ENCODE measurements at places on chromosomes 3 and 15.

DNA sequence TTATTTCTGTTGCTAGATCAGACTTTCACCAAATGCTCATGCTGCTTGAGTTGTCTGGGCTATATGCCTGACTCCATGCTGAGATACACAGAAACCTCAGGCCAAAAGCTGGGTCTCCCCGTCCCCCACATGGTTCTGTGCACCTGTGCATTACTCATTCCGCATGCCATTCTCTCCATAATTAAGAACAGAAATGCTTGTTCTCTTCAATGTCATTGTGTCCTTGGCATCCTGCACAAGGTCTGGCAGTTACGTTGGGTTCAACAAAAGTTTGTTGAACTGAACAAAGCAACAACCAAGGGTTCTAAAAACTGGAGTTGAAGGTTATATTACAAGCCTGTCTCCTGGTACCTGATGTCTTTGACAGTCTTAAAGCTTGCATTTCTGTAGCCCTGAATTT lies 177.5 kb downstream of the FNDC3B start:
- no peak overlapping the region for H3K4me3 ChIP-seq
- H3K4me1 ChIP-seq, result no peaks in the 10 kb centered on the region
- no peak for DNase-seq
- H3K36me3 ChIP-seq, result no peaks in the 10 kb centered on the region
- no peaks in the 10 kb centered on the region for H3K27me3 ChIP-seq
- no peak overlapping the region for H3K27ac ChIP-seq

GRCh38 chr15:74628199-74628598 lies 12.6 kb downstream of the CLK3 start:
- H3K27me3 ChIP-seq, result no peaks in the 10 kb centered on the region
- DNase-seq, result no peak
- H3K36me3 ChIP-seq, result peaks cover 35% of the 10 kb centered on the region
- no peaks in the 10 kb centered on the region for H3K4me1 ChIP-seq
- H3K27ac ChIP-seq, result no peak overlapping the region

DNA sequence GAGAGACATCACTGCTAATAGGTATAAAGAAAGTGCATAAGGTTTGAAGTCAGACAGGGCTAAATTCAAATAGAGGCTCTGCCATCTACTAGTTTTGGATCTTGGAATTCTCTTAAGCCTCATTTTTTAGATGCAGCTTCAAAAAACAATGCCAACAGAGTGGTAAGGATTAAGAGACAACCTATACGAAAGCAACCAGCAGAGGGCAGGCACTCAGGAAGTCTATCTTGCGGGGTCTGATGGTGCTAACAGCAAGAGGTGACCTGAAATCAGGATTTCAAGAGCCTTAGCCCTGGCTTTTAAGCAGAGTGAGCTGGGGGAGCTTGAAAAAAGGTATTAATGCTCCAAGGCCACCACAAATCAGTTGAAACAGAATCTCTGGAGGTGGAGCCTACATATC lies 40.7 kb downstream of the LDHAL6B start:
- H3K27me3 ChIP-seq, result no peaks in the 10 kb centered on the region
- no peak overlapping the region for H3K27ac ChIP-seq
- no peaks in the 10 kb centered on the region for H3K4me1 ChIP-seq
- H3K36me3 ChIP-seq, result no peaks in the 10 kb centered on the region

DNA sequence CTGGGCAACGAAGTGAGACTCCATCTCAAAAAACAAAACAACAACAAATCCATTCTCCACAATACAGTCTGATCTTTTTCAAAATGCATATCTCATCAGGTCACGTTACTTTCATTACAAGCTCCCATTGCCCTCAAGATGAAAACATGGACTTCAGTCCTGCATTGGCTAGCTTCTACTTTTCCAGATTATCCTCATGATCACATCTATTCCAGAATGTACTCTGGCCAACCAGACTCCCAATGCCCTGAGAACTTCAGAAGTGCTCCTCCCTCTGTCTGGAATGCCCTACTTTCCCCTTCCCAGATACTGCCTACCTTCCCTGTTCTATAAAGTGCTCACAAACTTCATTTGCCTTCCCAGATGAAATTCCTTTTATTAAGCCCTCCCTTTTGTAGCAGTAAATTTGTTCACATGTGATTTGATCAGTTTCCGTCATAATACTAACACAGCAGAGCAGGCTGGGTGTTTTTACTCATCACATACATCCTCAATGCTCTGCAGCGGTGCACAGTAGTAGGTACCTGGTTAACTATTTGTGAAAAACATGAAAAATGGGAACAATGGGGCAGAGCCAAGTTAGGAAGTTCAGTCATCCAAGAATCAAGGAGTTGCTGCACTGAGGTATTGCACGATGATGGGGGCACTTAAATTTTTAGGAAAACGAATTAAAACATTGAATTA lies 5.3 kb downstream of the RPL22L1 start:
- DNase-seq, result no peak
- H3K27me3 ChIP-seq, result no peaks in the 10 kb centered on the region
- H3K4me1 ChIP-seq, result peaks cover 14% of the 10 kb centered on the region
- no peak overlapping the region for H3K27ac ChIP-seq

- DNase-seq, result no peak
- H3K36me3 ChIP-seq, result no peaks in the 10 kb centered on the region
- no peaks in the 10 kb centered on the region for H3K27me3 ChIP-seq
- H3K4me3 ChIP-seq, result no peak overlapping the region
- no peak overlapping the region for H3K27ac ChIP-seq
These were observed 12.8 kb downstream of the SH3BP5 start for GRCh38 chr3:15319575-15319974.

GRCh38 chr15:77717333-77717990 lies 84.8 kb upstream of the LINGO1 start:
- H3K4me3 ChIP-seq, result no peak overlapping the region
- no peak for DNase-seq
- no peaks in the 10 kb centered on the region for H3K36me3 ChIP-seq
- H3K27ac ChIP-seq, result no peak overlapping the region
- no peaks in the 10 kb centered on the region for H3K4me1 ChIP-seq

DNA sequence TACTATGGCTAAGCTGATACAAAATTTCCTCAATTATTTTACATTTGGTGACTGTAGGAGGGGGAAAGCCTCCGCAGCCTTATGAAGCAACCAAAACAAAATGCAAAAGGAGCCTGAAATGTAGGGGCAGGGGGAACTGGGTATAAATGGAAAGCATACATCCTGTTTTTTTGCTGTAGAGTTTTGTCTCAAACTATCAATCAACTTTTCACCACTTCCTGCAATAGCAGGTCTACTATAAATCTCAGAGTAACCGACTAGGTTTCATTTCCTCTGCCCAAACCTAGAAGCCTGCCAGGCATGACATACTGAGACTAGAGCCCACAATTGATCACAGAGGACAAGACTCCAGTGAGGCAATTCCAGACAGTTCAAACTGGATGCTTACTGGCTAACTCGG lies 91.3 kb downstream of the SHQ1 start:
- H3K36me3 ChIP-seq, result no peaks in the 10 kb centered on the region
- peaks cover 49% of the 10 kb centered on the region for H3K4me1 ChIP-seq
- peak overlapping the region; percentile 68 for H3K27ac ChIP-seq
- H3K4me3 ChIP-seq, result peak overlapping the region; percentile 37
- no peaks in the 10 kb centered on the region for H3K27me3 ChIP-seq

- DNase-seq, result no peak
- H3K27me3 ChIP-seq, result no peaks in the 10 kb centered on the region
- no peaks in the 10 kb centered on the region for H3K4me1 ChIP-seq
- no peak overlapping the region for H3K4me3 ChIP-seq
- H3K36me3 ChIP-seq, result no peaks in the 10 kb centered on the region
These were observed 39.4 kb downstream of the FOXL2 start for GRCh38 chr3:138907539-138907938.

- peak overlapping the region; percentile 22 for H3K4me3 ChIP-seq
- H3K36me3 ChIP-seq, result no peaks in the 10 kb centered on the region
- H3K27ac ChIP-seq, result no peak overlapping the region
- peaks cover 11% of the 10 kb centered on the region for H3K4me1 ChIP-seq
These were observed 49.8 kb upstream of the SLC4A7 start for GRCh38 chr3:27533718-27534573.

GRCh38 chr3:160106905-160107861 lies 118.0 kb upstream of the C3orf80 start:
- H3K27ac ChIP-seq, result no peak overlapping the region
- H3K36me3 ChIP-seq, result no peaks in the 10 kb centered on the region
- H3K4me3 ChIP-seq, result no peak overlapping the region
- H3K27me3 ChIP-seq, result no peaks in the 10 kb centered on the region
- no peak for DNase-seq

DNA sequence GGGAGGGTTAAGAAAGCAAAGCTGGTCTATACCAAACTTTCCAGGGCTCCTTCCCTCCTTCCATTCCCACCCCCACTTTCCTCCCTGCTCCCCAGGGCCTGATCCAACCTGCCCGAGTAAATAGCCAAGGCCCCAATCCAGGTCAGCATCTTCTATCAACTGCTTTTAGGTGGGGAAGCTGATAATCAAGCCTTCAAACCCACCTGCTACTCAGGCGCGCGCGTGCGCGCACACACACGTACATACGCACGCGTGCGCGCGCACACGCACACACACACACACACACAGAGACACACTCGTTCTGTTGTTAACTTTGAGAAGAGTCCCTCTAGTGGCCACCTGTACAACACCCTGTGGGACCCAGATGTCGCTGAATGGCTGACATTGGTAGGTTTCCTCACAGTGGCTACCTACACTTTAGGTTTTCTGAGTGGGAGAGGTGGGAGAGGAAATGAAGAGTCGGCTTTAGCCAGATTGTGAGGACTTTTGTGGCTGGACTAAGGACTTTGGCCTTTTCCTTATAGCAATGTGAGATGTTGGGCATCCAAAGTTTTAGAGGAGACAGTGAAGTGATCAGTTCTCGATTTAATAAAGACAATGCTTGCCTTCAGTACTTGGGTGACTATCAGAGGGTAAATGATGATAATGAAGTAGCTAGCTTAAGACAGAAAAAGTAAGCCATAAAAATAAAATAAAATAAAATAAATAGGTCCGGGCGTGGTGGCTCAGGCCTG lies 179.9 kb upstream of the C2CD4B start:
- H3K4me1 ChIP-seq, result no peaks in the 10 kb centered on the region
- no peak overlapping the region for H3K27ac ChIP-seq
- no peaks in the 10 kb centered on the region for H3K36me3 ChIP-seq
- no peaks in the 10 kb centered on the region for H3K27me3 ChIP-seq
- DNase-seq, result peak; percentile 25
- peak overlapping the region; percentile 50 for H3K4me3 ChIP-seq

DNA sequence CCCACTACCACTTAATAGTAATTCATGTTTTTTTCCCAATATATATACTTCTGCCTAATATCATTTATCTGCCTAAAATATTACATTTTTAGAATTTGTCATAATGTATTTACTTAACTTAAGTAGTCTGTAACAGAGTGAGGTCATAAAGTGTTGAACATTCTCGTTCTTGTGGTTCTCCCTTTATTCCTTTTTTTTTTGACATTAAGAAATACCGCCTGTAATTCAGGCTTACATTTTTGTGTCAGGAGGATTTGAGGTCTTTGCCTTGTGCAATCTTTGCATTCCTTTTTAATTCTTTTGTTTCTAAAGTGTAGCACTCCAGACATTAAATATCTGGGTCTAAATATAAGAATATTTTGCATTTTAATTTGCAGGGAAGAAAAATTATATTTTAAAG lies 315.4 kb downstream of the PTPRG start:
- no peaks in the 10 kb centered on the region for H3K4me1 ChIP-seq
- no peak overlapping the region for H3K4me3 ChIP-seq

DNA sequence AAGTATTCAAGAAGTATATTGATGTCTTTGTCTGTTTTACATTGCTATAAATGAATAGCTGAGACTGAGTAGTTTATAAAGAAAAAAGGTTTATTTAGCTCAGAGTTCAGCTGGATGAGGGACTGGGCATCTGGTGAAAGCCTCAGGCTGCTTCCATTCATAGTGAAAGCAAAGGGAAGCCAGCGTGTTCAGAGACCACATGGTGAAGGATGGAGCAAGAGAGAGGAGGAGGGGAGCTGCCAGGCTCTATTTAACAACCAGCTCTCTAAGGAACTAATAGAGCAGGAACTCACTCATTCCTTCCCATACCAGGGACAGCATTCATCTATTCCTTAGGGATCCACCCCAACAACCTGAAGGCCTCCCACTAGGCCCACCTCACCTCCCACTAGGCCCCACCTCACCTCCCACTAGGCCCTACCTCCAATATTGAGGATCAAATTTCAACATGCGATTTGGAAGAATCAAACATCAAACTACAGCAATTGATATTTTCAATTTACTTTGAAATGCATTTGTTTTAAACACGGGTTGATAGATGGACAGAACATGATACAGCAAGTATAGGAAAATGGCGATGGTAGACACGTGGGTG lies 167.5 kb upstream of the HES1 start:
- peaks cover 3% of the 10 kb centered on the region for H3K27me3 ChIP-seq
- no peak overlapping the region for H3K27ac ChIP-seq
- no peak overlapping the region for H3K4me3 ChIP-seq
- H3K36me3 ChIP-seq, result no peaks in the 10 kb centered on the region

GRCh38 chr3:44521721-44522120 lies 33.3 kb upstream of the ZKSCAN7 start:
- no peaks in the 10 kb centered on the region for H3K4me1 ChIP-seq
- no peak for DNase-seq

DNA sequence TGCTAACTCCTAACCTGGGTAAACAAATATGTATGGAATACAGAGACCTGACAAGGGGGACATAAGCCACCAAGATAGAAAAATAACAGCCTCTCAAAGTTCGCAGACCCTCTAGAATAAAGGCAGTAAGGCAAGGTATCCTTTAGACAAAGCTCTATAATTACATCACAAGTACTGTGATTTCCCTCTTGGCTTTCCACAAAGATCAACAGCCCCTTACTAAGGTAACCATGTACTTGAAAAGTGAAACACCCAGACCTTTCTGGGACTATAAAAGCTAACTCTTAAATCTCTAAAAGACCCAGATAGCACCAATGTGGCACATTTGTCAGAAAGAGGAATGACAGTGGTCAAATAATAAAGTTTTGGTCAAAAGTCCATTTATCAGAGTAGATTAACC lies 51.9 kb downstream of the TBL1XR1 start:
- peaks cover 37% of the 10 kb centered on the region for H3K4me1 ChIP-seq
- no peak for DNase-seq
- H3K27me3 ChIP-seq, result no peaks in the 10 kb centered on the region

DNA sequence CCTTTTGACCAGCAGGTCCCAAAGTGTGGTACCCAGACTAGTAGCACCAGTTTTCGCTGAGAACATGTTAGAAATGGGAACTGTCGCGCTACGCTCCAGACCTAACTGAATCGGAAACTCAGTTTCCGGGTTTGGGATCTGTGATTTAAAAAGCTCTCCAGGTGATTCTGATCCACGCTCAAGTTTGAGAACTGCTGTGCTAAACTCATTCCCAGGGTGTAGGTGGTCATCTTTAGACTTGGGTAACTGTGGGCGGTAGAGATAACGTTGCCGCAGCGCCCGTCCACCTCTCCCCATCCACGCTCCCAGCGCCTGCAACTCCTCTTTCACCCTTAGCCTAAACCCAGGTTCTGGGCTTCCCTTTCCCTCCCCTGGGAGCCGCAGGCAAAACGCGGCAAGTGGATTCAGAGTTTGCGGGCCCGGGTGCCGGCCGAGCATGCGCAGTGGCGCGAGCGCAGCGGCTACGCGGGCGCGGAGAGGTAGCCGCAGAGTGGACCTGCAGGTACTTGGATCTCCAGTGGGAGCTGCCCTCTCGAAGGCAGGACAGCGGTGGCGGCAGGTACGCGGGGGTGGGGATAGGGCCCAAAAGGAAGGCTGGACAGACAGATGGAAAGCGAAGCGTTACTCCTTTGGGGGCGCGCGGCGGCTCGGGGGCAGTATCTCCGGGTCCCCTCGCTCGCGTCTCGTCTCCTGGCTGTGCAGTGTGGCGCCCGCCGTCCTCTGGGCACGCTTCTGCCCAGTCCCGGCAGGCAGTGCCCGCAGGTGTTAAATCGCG lies at the start of gene PLS1:
PLS1 (plus strand) TSS at position 443 of the 775 bp plus-strand sequence. CDS start 67,845 bp downstream, outside the sequence.
- peak; percentile 84 for DNase-seq
- H3K36me3 ChIP-seq, result no peaks in the 10 kb centered on the region
- H3K27me3 ChIP-seq, result no peaks in the 10 kb centered on the region
- peaks cover 3% of the 10 kb centered on the region for H3K4me1 ChIP-seq
